ENCODE measurements at places on chromosomes 5 and 9. TPM values are rescaled to one million over a fixed set of nuclear protein-coding genes. Genes with fewer than 3 reads are reported as not detected.

DNA sequence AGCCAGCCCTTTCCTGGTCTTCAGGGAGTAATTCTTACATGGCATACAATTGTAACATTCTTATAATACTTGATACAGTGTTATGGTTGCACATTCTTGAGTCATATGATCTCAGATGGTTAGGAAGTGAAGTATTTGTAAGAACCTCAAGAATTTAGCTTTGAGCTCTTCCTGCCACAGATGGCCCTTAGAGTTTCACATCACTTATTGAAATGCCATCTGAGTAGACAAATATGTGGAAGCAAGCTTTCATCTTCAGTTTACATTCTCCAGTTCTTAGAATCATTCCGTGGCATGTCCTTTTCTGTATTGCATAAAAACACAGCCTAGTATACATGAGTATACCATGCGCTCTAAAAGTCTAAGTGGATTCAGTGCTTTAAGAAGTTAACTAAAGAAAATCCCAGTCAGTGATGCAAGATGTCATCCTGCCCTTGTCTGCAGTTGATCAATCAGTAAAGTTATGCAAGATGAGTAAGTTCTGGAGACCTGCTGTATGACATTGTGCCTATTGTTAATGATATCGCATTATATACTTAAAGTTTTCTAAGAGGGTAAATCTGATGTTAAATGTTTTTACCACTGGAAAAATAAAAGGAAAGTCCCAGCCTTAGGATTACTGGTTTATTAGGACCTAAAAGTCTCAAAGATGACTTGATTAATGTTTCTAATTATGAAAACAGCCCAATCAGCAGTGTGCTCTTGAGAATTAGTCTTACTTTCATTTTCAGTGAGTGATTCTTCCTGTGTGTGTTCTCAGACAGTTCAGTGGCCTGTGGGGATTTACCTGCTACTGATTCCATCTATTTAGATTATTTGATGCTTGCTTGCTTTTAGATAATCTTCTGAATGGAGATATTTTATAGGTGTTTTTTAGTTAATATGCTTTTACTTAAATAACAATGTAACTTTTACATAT is 29.4 kb downstream of the RHOBTB3 start:
- DNase-seq = no peak

- DNase-seq = peak; percentile 81
Measured at GRCh38 chr5:139745132-139745799, 50.3 kb upstream of the PSD2 start.

DNA sequence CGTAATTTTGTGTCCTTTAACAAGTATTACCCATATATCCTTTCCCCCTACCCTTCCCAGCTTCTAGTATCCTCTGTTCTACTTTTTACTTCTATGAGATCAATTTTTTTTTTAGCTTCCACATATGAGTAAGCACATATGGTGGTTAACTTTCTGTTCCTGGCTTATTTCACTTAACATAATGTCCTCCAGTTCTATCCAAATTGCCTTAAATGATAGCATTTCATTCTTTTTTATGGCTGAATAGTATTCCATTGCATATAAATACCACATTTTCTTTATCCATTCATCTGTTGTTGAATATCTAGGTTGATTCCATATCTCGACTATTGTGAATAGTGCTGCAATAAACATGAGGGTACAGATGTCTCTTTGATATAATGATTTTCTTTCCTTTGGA is 36.4 kb downstream of the SKIC3 start:
- no peak for DNase-seq

DNA sequence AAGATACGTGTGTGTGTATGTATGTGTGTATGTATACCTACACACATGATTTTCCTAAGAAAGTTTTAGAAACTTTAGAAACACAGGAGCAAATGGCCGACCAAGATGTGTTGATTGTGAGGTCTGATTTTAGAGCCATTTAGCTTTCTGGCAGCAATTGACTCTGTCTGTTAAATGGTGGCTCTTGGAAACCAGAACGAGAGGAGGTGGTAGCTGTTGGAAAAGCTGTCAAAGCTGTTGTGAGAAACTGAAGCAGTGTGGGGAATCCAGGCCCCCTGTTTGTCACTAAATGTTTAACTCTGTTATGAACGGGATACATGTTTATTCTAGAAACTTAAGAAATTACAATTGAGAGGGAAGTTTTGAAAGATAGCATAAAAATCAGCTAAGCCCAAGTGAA is 91.4 kb downstream of the GOLPH3 start:
- DNase-seq = no peak

Gene BARHL1
- total RNA-seq = not detected

Gene SLC6A18
- not detected for total RNA-seq

- no peak for DNase-seq
Measured at GRCh38 chr5:73352649-73353230, 95.8 kb downstream of the FOXD1 start.

GRCh38 chr9:121564504-121565260 is 65.0 kb upstream of the GGTA1 start:
- DNase-seq = no peak

DNA sequence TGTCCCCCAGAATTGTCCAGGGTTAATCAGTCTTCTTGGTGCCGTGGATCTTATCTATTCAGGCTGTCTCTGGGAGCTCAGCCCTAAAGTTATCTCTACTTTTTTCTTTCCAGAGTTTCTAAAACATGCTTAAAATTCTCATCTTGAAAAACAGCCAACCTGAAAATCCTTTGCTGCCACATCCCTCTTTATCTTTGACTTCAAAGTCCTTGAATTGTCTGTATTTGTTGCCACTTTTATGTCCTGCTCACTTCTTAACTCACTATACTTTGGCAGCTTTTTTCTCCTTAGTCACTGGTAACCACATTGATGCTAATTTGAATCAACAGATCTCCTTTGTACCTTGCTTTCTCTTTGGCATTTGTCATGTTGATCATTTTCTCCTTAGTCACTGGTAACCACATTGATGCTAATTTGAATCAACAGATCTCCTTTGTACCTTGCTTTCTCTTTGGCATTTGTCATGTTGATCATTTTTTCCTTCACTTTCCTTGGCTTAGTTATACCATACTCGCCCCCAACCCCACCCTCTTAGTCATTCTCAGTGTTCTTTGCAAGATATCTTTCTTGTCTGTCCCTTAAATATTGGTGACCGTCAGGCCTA is 8.5 kb downstream of the DMXL1 start:
- no peak for DNase-seq

Gene SUSD1
- 12.8 TPM for total RNA-seq

GRCh38 chr5:50751064-50751657 is 84.7 kb downstream of the PARP8 start:
- no peak for DNase-seq

Gene HSD17B3
- total RNA-seq = 4.5 TPM

Gene STKLD1
- 2.6 TPM for total RNA-seq

DNA sequence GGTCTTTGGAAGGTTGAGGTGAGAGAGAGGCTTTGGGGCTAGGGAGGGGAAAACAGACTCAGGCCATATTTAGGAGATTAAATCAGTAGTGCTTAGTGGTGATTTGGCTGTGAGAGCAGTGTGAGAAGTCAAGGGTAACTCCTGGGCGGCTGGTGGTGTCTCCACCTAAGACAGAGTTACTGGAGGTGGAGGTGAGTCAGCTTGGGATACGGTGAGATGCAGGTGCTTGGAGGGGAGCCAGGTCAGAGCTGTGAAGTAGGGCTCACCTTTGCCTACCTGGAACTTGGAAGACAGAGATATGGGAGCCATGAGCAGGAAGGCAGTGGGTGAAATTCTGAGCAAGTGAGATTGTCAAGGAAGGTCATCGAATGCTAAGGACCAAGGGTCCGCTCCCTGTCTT is 24.5 kb downstream of the RGS3 start:
- DNase-seq = peak; percentile 39

Measured in sciatic nerve (tissue), 2 donors.